ENCODE measurements at places on chromosomes 2 and 18.
A peak's percentile ranks its signal among the peaks of the same experiment; 100 is the strongest.

GRCh38 chr2:1777781-1778180 is 33.5 kb upstream of the PXDN start:
- no peak for DNase-seq

- DNase-seq = no peak
These were observed 42.9 kb upstream of the TNFRSF11A start for GRCh38 chr18:62282188-62282629.

- no peak for DNase-seq
These were observed 75.2 kb upstream of the NFU1 start for GRCh38 chr2:69512446-69512845.

- DNase-seq = no peak
These were observed 91.4 kb downstream of the B3GNT2 start for GRCh38 chr2:62287282-62287681.

- DNase-seq = no peak
These were observed 141.8 kb upstream of the FHL2 start for GRCh38 chr2:105540642-105541041.

- DNase-seq = peak; percentile 41
These were observed 1.8 kb downstream of the GYPC start for GRCh38 chr2:126657636-126658318.

Measured in tibial nerve (tissue), 4 donors.